CD4-positive, alpha-beta T cell treated with Interleukin-2 at 100 ng/mL for 4 hours (primary cell): ENCODE measurements at places on chromosomes 6 and 20.

- DNase-seq: no peak
Measured at GRCh38 chr6:134318974-134319281, 1.0 kb upstream of the SGK1 start.

GRCh38 chr6:30216096-30216495, 2.9 kb upstream of the TRIM26 start:
- DNase-seq: no peak

DNA sequence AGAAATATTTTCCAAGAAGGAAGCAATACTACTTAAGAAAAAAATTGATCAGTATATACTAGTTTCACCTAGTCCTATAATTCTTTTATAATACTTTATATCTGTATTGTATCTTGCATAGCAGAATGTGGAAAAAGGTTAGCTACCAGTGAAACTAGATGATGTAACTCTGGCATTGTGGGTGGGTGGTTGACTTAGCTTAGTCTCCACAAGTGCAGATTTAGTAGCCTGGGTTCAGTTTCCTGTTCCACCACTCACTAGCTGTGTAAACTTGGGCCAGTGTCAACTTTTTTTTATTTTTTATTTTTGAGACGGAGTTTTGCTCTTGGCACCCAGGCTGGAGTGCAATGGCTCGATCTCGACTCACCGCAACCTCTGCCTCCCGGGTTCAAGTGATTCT, 2.0 kb downstream of the MUC21 start:
- DNase-seq: no peak

- DNase-seq: no peak
Measured at GRCh38 chr6:51199105-51199552, 380.5 kb downstream of the TFAP2B start.

GRCh38 chr20:32621891-32622584, 36.9 kb upstream of the NOL4L start:
- DNase-seq: no peak

DNA sequence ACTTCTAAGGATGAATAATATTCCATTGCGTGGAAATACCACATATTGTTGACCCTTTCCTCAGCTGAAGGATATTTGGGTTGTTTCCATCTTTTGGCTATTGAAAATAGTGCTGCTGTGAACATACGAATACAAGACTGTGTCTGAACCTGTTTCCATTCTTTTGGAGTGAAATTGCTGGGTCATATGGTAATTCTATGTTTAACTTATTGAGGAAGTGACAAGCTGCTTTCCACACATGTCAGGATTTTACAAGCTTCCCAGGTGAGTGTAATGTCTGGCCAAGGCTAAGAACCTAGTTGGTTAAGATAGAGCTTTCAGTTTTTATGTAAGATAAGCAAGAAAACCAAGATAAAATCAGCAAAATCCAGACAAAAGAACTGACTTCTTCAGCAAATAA, 48.8 kb downstream of the PPP1R3G start:
- DNase-seq: no peak

DNA sequence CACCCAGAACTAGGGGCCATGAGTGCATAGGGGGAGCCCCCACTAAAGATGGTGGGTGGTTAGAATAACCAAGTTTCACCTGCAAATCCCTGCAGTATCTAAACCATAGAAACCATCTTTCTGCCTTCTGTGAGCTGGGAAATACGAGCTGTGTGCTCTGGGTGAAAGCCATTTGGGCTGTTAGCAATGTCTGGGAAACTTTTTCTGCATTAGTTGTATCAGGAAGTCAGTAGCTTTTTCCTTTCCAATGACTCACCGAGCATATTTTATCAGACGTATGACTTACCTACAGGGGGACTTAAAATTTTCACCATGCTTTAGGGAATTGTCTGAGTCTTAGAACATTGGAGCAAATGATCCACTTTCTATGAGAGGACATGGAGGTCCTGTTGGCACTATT, 584.0 kb downstream of the QKI start:
- no peak for DNase-seq

GRCh38 chr6:37668251-37668650, 29.4 kb downstream of the MDGA1 start:
- DNase-seq: no peak

DNA sequence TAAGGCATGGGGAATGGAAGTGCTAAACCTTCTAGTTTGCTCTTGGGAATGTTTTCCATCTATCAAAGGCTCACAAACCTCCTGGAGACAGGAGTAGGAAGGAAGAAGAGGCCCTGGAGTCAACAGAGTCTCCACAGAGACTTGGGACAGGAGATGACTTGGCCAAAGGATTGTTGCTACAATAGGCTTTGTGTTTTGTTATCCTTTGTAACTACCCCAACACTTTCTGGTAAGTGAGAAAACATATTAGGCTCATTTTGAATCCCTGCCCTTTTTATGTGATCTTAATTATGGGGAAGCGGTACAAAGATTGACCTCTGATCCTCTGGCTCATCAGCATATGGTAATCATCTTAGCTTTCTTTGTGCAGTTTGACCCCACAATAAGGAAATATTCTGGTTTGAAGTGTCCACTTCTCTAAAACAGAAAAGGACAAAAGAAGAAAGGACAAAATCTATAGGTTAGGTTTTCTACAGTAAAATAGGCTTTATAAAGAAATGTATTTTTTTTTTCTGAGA, 24.1 kb upstream of the GTF3C6 start:
- no peak for DNase-seq

GRCh38 chr6:80769106-80769505, 662.6 kb downstream of the BCKDHB start:
- no peak for DNase-seq

- no peak for DNase-seq
Measured at GRCh38 chr6:32076321-32076809, 32.8 kb downstream of the TNXB start.

- DNase-seq: no peak
Measured at GRCh38 chr6:12580290-12580689, 136.3 kb upstream of the PHACTR1 start.

- DNase-seq: no peak
Measured at GRCh38 chr6:148438632-148439031, 96.0 kb downstream of the SASH1 start.

DNA sequence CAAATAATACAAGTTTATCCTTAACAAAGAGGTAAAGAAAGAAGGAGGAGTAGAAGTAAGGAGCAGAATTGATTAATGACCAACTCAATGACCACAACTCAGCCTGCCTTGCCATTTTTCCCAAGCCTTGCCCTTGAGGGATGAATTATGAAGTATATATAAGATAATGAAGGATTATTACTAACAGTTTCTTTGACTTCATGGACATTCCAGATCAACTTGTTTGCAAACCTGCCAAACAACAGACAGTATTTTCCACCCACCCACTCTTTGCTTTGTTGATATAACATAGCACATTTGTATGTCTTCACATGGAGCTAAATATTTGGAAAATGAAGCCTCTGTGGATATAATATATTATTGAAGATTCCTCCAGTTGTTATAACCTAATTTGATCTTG, 9.9 kb upstream of the C6orf141 start:
- DNase-seq: no peak

DNA sequence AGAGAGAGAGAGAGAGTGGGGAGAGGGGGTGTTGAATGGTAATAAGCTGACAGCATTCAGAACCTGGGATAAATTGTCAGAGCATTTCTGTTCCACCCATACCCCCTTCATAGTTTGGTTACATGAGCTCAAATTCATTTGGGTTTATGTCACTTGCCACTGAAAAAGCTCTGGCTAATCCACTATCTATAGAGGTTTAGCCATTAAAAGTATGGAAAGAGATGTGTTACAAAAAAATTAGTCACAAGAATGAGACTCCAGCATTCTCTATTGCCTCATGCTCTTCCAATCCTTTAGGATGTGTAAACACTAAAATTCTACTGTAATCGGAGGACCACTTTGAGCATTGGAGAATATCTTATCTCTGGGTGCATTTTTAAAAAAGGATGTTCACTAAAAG, 297.6 kb upstream of the TCF21 start:
- no peak for DNase-seq

DNA sequence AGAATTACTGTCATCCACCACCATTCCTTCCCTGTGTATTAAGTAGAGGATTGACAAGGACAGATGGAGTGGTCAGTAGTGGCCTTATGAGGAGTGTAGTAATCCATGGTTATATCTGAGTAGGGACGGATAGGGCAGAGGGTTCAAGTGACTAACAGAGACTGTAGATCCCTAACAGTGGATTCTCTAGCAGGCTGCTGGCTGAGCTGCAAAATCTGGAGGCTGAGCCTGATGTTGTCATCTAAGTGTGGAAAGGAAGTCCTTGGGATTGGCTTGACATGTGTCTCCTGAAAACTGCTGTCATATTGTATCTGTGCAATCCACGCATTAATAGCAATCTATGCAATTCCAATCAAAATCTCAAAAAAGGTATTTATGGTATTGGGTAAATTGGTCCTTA, 94.2 kb downstream of the WASF1 start:
- DNase-seq: no peak

DNA sequence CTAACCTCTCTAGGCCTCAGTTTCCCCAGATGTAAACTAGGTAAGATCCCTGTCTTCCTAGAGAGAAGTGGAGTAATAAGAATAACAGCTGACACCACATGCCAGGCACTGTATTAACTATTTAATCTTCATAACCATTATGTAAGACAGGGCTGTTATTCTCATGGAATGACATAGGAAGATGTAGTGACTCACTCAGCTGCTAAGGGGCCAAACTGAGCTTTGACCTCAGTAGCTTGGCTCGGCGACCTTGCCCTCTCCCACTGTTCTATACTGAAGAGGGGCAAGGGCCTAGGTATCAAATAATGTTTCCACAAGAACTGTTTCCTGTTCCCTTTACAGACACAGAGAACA, 2.9 kb upstream of the MDGA1 start:
- no peak for DNase-seq

GRCh38 chr6:127190552-127190951, 72.1 kb downstream of the RSPO3 start:
- no peak for DNase-seq

DNA sequence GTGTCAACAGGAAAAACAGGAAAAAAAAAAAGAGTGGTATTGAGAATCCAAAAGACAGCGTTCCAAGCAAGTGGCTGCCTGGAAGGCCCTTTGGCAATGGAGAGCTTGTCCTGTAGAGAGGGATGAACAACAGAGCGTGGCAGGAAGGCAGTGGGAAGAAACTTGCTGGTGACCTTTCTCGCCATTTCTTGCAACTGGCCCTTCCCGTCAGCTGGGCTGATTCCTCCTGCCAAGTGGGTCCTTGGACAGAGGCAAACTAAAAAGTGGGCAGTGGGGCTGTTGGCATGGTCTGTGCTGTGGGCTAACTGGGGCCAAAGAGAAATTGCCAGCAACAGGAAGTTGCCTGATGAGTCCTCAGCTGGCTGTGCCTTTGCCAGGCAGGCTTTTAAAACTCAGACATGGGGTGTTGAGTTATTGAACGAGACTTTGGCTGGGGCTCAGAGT, 43.9 kb upstream of the CLDN20 start:
- DNase-seq: no peak

DNA sequence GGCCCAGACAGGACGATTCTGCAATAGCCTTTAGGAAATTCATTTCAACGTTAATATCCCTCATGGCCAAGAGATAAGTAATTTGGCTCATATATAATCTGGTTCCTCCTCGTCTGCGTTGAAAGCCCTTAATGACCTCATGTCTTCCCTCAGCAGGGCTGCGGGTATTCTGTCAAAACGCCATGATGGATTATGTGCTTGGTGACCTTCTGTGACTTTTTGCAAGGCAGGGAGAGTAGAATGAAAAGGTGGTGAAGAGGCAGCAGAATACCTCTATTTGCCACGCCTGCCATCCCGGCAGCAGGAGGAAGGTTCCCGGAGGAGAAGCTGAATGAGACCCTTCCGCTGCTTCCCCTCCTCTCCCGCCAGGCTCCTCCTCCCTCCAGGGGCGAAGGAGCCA, 41.1 kb upstream of the SPACA1 start:
- DNase-seq: no peak

GRCh38 chr6:137036566-137037300, 8.0 kb downstream of the IL20RA start:
- no peak for DNase-seq

DNA sequence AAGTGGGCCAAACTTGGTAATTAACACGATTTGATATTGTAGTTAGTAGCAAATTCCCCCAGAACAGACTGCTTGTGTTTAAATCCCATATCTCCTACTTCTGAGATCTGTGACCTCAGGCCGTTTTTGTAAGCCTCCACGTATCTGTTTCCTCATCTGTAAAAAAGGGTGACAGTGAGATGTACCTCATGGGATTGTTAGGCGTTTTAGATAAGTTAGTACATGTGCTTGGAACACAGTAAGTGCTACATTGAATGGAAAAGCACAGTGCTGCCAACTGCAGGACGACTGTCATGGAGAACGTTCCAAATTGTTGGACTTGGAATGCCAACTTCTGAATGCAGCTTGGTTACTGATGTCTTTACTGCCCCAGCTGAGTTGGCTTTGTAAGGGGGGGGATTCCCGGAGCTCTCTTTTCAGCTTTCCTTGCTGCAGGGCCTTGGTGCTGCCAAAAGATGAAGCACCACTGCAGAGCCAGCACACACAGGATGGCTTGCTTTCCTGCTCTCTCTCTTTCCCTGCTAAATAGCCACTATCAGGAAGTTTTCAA, 108.6 kb downstream of the OPN5 start:
- no peak for DNase-seq

GRCh38 chr20:20275636-20276035, 92.3 kb upstream of the INSM1 start:
- DNase-seq: no peak

DNA sequence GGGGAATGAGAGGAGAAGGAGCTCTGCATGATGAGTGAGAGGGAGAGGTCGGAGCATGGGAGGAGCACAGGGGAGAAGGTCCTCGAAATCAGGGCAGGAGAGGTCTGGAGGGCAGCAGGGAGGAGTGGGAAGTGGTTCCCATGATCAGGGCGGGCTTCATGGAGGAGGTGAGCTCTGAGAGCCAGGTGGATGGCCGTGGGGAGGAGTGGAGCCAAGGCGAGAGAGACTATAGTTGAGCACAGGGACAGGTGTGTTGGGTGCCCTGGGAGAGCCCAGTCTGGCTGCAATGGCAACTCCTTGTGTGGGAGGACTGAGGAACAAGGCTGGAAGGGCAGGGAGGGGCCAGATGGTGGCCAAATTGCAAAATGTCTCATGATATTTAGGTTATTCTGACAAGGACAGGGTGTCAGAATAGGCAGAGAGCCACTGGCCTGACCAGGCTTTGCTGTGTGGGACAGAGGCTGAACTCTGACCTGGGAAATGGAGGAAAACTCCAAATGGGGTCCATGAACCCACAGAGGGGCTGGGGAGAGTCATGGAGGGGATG, 21.4 kb downstream of the TTBK1 start:
- no peak for DNase-seq

- DNase-seq: no peak
Measured at GRCh38 chr20:1204576-1204975, 1.3 kb downstream of the C20orf202 start.
